Activated CD8-positive, alpha-beta memory T cell treated with anti-CD3 and anti-CD28 coated beads for 1 hour (primary cell): ENCODE measurements at places on chromosomes 11 and 22.

GRCh38 chr22:43198936-43199335 lies 12.0 kb upstream of the TTLL12 start:
- DNase-seq, result no peak

GRCh38 chr22:21641417-21641788 lies 699 bp upstream of the SDF2L1 start:
- DNase-seq, result no peak

- DNase-seq, result no peak
Observed at GRCh38 chr11:35427071-35427470, 7.7 kb upstream of the SLC1A2 start.

DNA sequence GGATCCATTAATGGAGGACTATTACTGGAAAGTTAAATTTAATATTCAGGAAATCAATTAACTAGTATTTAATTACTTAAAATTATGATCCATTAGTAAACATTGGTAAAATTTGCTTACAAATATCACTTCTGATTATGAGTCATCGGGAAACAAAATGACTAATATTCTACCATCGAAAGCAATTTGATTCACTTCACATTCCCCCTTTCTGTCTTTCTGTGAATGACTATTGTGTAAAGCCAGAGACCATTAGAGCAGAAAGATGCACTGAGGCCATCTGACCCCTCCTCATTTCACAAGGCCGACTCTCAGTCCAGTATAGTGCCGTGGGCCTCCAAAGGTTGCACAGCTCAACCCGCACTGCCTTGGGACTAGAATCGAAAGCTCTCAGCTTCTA lies 619.0 kb downstream of the OPCML start:
- DNase-seq, result no peak

- DNase-seq, result no peak
Observed at GRCh38 chr11:65479184-65480145, 19.4 kb upstream of the MALAT1 start.

- DNase-seq, result no peak
Observed at GRCh38 chr11:112861356-112861755, 99.9 kb upstream of the NCAM1 start.
